ENCODE measurements at places on chromosomes 3 and 15.

DNA sequence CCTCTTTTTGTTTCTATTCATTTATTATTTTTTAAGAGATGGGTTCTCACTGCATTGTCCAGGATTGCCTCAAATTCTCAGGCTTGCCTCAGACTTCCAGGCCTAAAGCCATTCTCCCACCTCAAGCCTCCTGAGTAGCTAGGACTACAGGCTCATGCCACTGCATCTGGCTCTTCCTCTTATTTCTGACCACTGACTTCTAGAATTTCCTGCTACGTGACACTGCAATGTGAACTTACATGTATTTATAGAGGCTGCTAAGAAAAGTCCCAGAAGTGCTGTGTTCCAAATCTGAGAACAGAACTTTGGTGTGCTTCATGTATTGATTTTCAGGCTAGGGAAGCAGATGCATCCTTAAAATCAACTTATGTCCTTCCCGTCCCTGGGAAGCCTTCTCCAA is 407.4 kb downstream of the RSL24D1 start:
- DNase-seq: no peak

GRCh38 chr3:134082582-134082981 is 52.9 kb upstream of the SLCO2A1 start:
- no peak for DNase-seq

- no peak for DNase-seq
Measured at GRCh38 chr3:39264053-39264452, 15.8 kb downstream of the CX3CR1 start.

GRCh38 chr3:55201779-55202178 is 273.9 kb upstream of the LRTM1 start:
- no peak for DNase-seq

DNA sequence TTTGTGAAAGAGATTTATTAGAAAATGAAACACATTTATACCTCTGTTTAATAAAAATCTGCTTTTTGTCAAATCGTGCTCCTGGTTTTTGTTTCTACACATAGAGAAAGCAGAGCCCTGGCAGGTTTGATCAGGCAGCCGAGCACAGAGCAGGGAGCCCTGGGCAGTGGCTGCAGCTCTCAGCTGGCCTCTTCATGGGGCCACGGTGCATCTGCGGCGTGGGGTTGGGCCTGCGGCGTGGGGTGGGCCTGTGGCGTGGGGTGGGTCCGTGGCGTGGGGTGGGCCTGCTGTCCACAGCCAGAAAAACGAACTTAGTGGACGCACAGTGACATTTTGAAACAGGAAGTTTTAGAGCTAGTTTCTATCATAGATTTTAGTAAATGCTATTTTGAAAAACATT is 10.6 kb downstream of the GOLGA6L2 start:
- no peak for DNase-seq

DNA sequence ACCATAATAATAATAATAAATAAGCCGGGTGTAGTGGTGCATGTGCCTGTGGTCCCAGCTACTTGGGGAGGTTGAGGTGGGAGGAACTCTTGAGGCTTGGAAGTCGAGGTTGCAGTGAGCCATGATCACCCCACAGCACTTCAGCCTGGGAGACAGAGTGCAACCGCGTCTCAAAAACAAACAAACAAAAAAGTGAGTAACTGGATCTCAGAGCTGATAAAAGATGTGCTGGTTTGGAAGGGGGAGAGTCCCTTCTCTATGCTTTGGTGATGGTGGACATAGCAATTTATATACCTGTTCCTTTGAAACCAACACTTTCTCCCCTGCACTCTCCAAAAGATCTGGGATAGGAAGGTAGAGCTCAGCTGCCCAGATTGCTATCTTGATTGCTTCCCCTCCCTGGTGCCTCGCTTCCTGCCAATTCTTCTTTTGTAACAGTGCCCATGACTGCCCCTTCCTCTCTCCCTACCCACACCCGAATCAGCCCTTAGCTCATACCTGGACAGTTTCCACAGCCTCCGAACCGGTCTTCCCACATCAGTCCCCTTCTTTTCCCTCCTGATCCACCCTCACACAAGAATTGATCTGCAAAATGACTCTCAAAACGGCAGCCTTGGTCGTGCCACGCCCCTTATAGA is 55.1 kb upstream of the UBE2E1 start:
- DNase-seq: no peak

All from activated CD4-positive, alpha-beta T cell treated with anti-CD3 and anti-CD28 coated beads, Interleukin-2, amount 50 U/mL, for 48 hours (primary cell).